ENCODE measurements at places on chromosomes 11 and 22.

GRCh38 chr11:33987975-33988580 lies 63.5 kb upstream of the CAPRIN1 start:
- peak; percentile 34 for DNase-seq

- DNase-seq = no peak
These were observed 299.9 kb upstream of the ANO5 start for GRCh38 chr11:21892736-21893564.

DNA sequence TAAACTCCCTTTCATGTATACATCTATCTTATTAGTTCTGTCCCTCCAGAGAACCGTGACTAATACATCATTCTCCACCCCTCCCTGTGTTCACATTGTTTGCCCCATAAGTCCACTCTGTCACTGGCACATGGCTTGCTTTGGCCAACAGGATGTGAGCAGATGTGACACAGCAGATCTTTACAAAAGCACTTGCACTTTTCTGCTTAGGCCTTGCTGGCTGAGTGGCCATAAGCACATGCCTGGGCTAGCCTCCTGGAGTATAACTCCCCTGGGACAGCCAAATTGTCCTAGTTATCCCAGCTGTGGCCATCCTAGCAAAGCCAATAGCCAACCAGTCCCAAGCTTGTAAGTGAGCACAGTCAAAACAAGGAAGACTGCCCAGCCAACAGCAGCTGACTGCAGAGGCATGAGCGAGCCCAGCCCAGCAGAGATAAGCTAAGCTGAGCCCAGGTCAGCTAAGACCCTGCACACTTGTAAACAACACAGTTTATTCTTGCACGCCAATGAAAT lies 9.7 kb upstream of the RCN1 start:
- DNase-seq = no peak

DNA sequence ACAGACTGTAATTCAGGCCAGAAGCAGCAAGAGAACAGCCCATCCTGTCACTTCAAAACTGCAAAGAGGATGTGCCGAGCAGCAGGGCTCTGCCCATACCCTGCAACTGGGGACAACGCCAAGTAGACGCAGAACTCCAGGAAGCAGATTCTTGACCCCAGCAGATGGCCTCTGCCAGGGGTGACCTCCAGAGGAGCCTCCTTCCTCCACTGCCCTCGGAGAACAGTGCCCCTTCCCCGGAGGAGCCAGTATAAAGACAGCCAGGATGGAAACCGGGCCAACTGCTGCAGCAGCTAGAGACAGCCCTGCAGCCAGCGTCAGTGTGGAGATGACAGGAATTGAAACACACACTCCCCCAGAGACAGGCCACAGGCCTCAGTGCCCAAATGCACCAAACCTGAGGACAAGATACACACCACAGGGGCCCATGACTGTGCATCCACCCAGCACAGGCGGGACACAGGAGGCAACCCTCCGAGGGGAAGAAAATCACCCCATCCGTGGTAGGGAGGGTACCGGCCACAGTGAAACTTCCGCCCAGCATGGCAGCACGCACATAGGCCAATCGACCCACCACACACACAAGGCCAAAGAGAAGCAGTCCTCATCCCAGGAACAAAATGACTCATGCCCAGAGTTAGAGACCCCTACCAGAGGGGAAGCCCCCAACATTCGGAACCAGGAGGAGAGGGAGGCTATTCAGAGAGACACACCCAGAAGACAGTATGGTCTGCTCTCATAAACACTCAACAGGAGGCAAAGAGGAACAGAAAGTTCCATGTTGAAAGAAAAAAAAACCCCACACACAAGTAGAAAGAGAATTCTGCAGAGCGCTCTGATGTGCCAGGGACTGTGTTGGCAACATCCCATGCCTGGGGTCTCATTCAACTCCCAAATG lies 5.6 kb downstream of the AHNAK start:
- no peak for DNase-seq

GRCh38 chr22:48535868-48536540 lies 1291.7 kb downstream of the BRD1 start:
- no peak for DNase-seq

DNA sequence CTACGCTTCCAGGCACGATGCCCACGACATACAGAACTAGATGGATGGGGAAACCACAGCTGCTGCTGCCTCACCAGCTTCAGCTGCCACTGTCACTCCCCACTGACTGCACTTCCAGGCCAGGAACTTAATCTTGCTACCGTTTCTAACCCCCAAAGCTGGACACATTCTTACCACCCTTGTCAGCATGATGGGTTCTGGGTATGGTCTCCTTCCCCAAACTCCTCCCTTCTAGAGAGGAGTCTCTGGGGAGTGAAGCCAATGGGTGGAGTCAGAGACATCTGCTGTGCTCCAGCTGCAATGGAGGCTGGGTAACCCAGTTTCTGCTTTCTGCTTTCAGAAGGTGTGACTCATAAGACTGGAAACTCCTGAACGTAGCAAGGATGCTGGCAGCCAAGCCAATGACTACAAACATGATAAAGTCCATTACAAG lies 87.0 kb upstream of the THY1 start:
- peak; percentile 39 for DNase-seq

- DNase-seq = no peak
These were observed 6.0 kb upstream of the SLC35C1 start for GRCh38 chr11:45798793-45799441.

GRCh38 chr11:95359756-95360155 lies 128.8 kb upstream of the SESN3 start:
- DNase-seq = no peak

DNA sequence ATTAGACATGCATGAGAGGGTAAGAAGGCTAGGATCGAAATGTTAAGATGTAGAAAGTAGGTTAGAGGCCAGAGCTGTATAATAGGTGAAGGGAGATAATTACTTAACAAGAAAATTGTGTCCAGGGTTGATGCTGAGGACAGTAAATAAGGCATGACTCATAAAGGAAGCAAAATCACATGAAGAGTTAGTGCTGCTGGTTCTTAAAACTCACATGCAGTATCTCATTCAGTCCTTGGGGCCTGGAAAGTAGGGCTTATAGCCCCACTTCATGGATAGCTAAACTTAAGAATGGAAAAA lies 130.2 kb downstream of the NCAM1 start:
- DNase-seq = no peak

GRCh38 chr11:36008584-36008983 lies 64.7 kb downstream of the LDLRAD3 start:
- no peak for DNase-seq

- DNase-seq = no peak
These were observed 144.5 kb downstream of the DBX1 start for GRCh38 chr11:20015529-20016427.

DNA sequence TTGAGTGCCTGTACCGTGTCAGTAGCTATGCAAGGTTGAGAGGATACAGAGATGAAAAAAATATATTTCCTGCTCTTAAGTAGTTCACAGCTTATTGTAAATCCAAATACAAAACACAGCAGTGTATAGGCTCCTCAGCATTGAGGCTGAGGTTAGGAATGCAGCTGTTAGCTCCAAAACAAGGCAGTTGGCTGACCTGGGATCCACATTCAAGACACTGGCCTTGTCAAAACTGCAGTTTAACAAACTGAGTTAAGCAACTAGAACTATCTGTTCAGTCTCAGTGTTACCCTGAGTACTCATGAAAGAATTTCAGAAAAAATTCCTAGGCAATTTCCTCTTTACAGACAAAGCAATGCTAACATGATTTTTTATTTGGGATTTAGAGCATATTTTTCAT lies 42.8 kb downstream of the REXO2 start:
- no peak for DNase-seq

DNA sequence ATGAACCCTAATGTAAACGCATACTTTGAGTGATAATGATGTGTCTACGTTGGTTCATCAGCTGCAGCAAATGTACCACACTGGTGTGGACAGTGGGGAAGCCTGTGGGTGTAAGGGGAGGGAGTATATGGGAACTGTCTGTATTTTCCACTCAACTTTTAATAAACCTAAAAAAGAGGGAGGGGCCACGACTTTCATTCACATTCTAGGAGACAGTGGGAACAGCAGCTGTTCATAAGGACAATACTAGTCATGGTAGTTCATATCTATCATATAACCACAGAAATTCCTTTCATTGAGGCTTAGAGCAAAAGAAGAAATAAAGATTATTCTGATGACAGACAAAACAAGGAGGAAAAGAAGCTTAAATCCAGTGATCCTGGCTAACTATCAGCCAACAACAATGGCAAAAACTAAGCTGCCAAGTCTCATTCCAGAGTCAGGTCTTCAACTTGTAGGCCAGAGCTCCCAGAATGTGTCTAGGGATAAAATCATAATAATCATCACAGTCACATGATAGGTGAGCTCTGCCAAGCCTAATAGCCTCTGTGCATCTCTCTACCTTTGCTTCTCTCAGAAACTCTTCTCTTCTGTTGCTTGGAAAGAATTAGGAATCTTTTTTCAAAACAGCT lies 59.4 kb upstream of the CHRM4 start:
- DNase-seq = no peak

GRCh38 chr22:36252754-36253522 lies at the start of gene APOL1:
APOL1 (plus strand) TSS chr22:36253133; CDS start chr22:36254956, 1,823 bp downstream.
- DNase-seq = no peak

DNA sequence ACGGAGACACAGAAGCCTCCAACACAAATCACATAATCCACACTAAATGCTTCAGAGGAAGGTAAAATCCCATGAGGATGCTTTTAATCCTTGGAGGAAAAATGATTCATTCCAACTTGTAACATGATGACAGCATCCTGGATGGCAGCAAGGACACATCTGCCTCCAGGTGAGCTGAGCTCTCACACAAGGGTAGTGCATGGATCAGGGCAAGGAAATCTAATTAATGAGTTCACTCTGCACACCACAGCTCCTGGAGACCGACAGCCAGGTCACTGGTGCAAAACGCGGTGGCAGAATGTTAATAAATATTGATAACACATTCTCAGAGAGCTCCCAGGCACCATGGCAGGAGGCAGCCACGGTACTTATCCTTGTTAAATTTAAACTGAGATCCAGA lies 40.3 kb upstream of the CYP2D6 start:
- no peak for DNase-seq

- DNase-seq = no peak
These were observed 20.8 kb downstream of the ABTB2 start for GRCh38 chr11:34337016-34337415.

DNA sequence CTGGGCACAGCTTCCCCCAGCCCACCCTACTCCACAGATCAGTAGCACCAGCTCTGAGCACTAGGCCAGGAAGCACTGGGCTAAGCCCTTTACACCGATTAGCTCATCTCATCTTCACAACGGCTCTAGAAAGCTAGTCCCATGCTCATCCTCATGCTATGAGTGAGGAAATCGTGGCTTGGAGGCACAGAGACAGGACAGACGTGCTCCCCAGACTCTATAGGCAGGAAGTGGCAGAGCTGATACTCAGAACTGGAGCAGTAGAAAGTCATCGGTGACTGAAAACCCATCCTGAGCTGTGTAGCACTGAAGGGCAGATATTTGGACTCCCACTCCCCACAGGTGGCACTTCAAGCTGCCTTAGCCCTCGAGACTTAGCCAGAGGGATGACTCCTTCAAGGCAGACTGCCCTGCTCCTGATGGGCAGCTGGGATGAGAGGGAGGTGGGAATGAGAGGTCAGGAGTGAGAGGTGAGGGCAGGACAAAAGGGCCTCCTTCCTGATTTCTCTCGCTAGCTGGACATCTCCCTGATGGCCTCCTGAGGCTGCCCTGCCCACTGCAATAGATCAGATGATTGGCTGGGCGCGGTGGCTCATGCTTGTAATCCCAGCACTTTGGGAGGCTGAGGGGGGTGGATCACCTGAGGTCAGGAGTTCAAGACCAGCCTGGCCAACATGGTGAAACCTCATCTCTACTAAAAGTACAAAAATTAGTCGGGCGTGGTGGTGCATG lies 9.7 kb downstream of the CD5 start:
- no peak for DNase-seq

- DNase-seq = no peak
These were observed 214.2 kb upstream of the GUCY1A2 start for GRCh38 chr11:107232451-107232850.

DNA sequence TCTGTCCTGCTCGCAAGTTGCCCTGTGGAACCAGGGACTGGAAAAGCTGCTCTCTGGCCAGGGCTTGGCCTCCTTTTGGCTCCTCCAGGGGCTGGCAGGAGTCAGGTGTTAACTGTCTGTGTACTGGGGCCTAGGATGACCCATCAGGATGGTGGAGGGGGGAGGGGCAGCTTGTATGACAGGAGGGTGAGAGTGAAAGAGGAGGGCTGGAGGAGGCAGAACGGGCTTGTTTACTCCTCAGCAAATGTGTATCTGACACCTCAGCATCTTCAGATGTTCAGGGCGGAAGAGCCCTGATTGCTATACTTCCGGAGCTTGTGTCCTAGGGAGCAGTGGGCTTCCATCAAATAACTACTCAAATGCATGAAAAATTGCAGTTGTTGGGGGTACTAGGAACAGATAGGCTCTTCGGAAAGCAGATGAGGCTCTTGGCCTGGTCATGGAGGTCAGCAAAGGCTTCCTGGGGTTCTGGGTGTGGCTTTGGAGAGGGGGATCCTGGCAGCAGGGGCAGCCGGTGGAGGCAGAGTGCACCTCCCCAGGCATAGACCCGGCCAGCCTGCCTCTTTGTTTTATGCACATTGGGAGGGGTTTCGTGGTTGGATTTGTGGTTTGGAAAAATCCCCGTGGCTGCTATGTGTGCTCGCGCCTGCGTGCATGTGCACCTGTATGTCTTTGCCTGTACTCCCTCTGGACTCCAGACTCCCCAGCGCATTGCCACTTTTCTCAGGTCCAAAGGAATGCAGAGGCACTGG lies 31.2 kb downstream of the CD82 start:
- no peak for DNase-seq

GRCh38 chr11:123645286-123645975 lies 9.0 kb downstream of the SCN3B start:
- DNase-seq = no peak

GRCh38 chr11:133507185-133507584 lies 25.1 kb downstream of the OPCML start:
- DNase-seq = no peak

- DNase-seq = no peak
These were observed 974 bp downstream of the DGCR8 start for GRCh38 chr22:20080776-20081654.

GRCh38 chr11:35800970-35801953 lies 138.7 kb downstream of the TRIM44 start:
- no peak for DNase-seq

DNA sequence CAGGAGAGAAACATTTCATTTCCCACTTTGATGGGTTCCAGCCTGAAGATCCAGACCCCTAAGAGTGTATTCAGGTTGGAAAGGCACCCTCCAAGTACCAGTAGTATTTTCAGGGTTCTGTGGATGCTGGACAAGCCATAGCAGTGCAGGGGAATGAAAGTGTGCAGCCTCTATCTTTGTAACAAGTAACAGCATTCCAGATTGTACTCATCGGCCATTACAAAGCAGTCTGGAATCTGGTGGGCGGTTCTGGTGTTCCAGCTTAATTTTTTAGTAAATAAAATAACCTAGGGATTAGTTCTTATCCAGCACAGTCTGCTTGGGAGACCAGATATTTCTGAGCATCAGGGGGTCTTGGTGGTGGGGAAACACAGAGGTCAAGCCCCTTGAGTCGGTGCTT lies 22.6 kb downstream of the APLNR start:
- DNase-seq = peak; percentile 28

GRCh38 chr11:111788051-111788450 lies 21.9 kb upstream of the PPP2R1B start:
- no peak for DNase-seq

Measured in kidney epithelial cell (primary cell).